Muscle of arm (tissue), 14 donors: ENCODE measurements at places on chromosomes 11 and 22.
A peak's percentile ranks its signal among the peaks of the same experiment; 100 is the strongest.

DNA sequence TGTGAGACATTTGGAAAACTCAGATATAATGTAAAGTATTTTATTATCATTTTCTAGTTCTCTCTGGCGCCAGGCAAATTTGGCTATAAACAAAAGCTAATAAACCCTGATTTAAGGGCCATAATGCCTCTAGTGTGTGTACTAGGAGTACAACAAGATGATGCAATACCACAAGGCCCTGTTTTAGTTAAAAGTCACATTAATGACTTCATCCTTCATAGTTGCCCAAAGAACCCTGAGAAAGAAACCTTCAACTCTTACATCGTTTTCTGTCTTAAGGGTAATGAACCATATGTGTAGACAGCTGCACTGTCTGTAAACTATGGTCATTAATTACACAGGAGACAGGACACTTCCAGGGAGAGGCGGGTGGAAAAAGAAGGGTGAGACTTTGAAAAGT lies 538.4 kb downstream of the FAM181B start:
- DNase-seq, result no peak

DNA sequence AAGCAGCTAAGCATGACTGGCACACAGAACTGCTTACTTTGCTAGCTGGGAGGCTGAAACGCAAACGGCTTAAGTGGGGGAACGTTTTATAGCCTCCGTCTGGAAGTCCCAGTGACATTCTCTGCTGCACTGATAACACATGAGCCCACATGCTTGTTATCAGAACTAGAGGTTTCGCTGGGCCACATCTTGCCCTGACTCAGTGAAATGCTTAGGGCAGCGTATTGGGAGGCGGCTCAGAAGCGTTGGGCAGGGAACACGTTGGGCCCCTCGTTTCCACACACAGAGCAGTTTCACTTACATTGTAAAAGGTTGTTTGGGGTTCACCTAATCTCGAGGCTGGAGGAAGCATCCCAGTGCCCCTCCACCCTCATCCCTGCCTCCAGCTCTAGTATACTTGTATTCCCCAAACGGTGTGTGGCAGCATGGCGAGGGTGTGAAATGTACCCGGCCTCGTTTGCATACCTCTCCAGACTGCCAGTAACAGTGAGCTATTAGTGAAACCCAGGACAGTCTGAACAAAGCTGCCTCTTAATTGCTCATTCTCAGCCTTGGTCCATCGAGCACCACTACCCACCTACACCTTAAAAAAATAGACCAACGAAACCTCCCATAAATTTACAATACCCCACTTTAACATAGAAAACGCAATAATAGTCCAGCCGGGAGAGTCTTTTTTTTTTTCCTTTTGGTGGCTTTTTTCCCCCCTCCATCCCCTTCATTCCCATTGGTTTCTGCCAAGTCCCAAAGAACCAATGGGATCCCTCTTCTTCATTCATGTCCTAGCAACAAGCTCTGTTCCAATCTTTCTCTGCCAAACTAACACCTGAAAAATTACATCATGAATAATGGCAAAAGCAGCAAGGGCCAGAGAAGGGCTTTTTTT lies 218.8 kb upstream of the SORL1-AS1 start:
- peak; percentile 91 for DNase-seq

GRCh38 chr22:17792299-17792698 lies 18.0 kb upstream of the BID start:
- no peak for DNase-seq

DNA sequence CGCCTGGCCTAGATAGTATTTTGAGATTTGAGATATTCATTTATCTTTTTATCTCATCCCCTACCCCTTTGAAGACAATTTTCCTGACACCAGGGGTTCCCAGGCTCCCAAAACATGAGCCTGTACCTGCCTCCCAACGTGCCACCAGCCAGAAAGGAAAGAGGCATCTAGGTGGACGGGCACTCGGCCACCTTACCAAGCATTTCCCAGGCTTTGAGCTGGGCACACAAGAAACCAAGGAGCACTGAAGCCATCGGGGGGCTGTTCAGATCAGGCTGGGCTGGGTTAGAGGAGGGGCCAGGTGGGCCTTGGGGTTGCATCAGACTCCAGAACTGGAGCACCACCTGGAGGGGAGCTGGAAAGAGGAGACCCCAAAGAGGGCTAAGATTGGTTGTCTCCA lies 28.5 kb upstream of the BAIAP2L2 start:
- no peak for DNase-seq

DNA sequence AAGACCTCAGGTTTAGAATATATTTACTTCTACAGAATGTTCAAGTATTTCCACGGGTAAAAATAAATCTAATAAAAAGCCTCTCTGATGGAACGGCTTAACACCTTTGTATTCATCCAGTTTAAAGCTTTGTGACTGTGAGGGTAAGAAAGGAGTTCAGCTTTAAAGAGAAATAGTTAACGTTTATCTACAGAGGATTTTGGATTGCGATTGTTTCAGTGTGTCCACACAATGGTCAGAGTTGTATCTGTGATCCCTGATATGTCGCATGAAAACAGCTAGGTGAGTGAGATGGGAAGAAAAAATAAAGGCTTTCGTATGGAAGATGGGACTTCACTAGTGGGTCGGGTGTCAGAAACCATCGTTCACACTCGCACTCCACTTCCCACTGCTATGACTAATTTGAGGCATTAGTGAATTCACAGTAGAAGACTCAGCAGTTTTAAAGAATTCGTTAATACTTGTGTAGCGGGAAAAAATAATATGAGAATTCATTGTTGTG lies 1.6 kb downstream of the APLP2 start:
- no peak for DNase-seq

- no peak for DNase-seq
Measured at GRCh38 chr11:42047637-42048555, 588.4 kb upstream of the LRRC4C start.

GRCh38 chr11:60589611-60590010 lies 74.4 kb downstream of the MS4A13 start:
- DNase-seq, result no peak

DNA sequence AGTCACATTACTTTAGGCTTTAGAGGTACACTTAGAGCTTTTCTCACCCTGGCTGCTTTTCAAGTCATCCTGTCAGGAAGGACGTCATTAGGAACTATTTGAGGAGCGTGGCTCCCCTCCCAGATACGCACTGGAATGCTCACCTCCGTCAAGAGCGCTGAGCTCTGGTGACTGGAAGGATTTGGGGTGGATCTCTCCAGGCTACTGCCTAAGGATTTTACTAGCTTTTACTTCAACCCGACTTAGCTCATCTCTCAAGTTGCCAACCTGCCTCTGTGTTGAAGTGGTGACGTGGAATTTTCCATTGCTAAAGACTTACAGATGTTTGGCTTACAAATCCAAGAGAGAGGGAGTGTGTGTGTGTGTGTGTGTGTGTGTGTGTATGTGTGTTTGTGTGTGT lies 355.3 kb upstream of the CCDC90B start:
- DNase-seq, result peak; percentile 93

GRCh38 chr11:57539342-57539741 lies 1.9 kb downstream of the SMTNL1 start:
- no peak for DNase-seq

DNA sequence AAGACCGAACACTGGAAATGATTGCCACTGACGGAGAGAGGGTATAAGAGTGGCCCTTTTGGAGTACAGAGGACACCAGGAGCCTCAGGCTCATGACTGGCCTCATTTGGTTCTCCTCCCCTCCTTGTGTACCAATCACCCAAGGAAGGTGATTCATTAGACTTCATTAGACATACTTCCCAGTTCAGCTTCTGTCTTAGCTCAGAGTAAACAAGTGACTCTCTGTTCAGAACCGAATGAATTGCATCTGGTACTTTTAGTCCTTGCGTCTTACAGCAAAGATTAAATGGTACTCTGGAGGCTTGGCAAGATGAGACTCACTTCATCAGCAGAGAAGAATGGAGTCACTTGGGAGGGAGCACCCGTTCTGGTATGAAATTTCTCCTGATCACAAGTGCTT lies 75.2 kb downstream of the ZNRF3 start:
- no peak for DNase-seq

- DNase-seq, result no peak
Measured at GRCh38 chr11:17734418-17734911, at the start of gene KCNC1. KCNC1 (plus strand) TSS chr11:17734781; CDS start chr11:17736003, 1,222 bp downstream.

DNA sequence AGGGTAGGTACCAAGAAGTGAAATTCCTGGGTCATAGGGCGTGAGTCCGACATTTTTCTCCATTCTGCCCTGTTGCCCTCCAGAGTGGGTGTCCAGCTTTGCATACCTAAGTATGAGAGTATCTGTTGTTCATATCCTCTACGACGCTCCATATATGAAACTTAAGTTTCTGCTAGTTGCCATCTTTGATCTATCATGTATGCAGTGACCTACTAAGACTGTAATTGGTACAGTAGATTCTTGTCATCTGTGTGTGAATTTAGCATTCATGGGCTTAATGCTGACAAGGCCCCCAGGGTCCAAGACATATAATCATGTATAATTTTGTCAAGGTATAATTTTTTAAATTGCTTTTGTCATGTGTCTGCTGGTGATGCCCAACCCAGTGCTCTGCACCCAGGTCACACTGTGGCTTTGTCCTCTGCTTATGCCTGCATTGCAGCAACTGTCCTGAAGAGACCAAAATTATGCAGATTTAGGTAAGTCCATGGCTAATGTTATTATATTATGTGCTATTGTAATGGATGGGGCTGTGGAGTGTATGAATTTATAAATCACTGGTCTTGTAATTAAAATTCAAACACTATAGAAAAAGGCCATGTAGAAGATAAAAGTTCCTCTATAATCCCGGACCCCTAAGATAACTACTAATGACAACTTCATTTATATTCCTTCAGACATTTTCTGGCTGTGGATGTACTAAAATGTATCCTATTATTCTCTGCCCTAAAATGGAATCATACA lies 12.2 kb downstream of the NEAT1 start:
- DNase-seq, result no peak

- DNase-seq, result no peak
Measured at GRCh38 chr11:58641803-58642581, 19.5 kb downstream of the CNTF start.

GRCh38 chr11:9840460-9841004 lies 176.7 kb downstream of the SWAP70 start:
- DNase-seq, result no peak

- DNase-seq, result peak; percentile 62
Measured at GRCh38 chr22:24466716-24467328, 28.3 kb upstream of the UPB1 start.

DNA sequence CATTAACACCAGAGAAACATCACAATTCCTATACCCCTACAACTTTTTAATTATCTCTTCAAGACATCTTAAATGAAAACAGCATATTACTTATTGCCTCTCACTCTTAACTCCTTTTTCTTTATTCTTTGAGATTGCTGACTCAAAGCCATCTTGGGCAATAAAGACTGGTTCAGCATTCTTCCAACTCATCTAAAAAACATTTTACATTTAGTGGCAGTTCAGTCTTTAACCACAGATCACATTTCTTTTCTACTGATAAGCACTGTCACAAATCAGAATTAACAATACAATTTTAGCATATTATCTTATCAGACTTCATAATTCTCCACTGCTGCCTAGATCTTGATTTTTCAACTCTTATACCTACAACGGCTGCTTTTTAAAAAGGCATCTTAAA lies 34.0 kb downstream of the SIK3 start:
- DNase-seq, result no peak

DNA sequence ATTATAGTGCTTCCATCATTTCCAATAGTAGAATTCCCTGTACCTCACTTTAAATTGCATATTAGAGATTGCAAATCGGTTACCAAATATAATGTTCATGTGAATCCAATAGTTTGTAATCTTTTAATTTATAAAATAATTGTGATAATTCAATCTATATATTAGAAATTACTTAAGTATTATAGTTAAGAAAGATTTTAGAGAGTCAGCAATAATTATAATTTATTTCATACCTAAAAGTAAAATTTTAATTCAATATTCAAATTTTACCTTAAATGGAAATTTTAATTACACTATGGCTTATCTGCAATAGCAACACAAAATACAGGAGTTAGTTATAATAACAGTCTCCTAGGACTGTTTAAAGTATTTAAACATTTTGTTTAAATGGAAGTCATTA lies 13.5 kb downstream of the CCDC179 start:
- DNase-seq, result no peak
